GM04503 (cell line): ENCODE measurements at places on chromosomes 13 and 19.
A peak's percentile ranks its signal among the peaks of the same experiment; 100 is the strongest.

GRCh38 chr13:85412448-85412847 lies 386.8 kb downstream of the SLITRK6 start:
- no peak for DNase-seq

- no peak for DNase-seq
Measured at GRCh38 chr19:35294859-35295791, 3.2 kb downstream of the MAG start.

DNA sequence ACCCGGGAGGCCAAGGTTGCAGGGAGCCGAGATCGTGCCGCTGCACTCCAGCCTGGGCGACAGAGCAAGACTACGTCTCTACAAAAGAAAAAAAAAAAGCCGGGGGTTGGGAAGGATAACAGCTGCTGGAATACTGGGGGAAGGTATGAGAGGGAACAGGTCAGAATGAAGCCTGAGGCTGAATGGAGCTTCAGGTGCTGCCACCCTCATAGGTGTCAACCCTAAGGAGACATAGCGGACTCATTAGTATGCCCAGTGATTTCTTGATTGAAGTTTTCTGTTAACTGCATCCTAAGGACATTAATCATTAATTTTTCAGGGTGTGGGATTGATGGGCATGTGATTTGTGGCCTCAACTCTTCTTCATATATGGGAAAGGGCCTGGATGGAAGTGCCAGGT lies 6.0 kb downstream of the SMARCA4 start:
- no peak for DNase-seq

- DNase-seq = no peak
Measured at GRCh38 chr13:104954210-104954609, 1581.3 kb downstream of the EFNB2 start.

DNA sequence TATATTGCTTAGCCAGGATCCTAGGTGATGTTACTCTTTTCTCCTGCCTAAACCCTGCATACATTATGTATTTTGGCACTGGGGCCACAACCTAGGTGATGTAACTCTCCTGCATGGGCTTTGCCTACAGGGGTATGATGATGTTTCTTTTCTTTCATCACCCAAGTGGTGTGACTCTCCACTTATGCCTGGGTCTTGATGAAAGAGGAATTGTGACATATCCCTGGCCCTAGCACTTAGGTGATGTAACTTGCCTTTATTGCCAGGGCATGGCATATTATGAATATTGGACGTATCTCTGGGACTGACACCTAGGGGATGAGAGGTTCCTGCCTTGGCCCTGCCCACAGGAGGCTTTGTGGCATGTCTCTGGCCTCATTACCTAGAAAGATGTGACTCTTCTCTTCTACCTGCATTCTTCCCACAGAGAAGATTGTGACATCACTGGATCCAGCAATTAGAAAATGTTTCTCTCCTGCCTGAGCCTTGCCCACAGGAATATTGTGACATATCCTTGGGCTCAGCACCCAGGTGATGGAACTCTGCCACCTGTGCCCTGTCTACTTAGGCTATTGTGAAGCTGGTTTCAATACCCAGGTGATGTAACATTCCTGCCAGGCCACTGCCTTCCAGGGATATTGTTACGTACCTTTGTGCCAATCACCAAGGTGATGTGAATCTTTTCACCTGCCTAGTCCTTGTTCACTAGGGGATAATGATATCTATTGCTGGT lies 27.3 kb upstream of the ZNF254 start:
- no peak for DNase-seq

DNA sequence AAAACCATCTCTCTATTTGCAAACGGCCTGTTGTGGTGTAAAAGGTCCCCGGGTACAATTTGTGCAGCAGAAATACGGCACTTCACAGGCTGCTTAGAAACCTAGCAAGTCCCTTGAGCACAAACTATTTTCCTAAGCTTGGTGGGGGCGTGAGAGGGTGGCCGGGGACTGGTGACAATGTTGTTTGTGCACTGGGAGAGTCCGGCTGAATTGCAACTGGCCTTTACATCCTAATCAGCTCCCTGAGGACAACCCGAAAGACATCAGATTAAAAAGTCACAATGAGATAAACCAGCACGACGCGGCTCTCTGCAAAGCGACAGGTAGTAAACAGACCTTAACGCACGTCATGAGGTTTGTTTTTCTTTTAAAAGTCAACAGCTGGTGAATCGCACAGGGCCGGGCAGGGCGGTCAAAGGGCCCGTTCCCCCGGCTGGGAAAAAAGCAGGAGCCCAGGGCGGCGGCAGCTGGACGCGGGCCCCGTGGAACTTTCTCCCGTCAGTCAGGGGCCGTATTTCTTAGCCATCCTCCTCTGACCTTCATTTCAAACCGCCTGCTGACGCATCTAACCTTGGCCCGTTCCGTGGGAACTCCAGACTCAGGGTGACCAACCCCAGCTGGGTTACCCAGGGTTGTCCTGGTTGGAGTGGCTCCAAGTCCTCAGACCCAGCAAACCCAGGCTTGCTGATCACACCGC lies 112.3 kb downstream of the GADD45B start:
- no peak for DNase-seq

GRCh38 chr19:50384685-50385535 lies 763 bp downstream of the POLD1 start:
- peak; percentile 10 for DNase-seq

DNA sequence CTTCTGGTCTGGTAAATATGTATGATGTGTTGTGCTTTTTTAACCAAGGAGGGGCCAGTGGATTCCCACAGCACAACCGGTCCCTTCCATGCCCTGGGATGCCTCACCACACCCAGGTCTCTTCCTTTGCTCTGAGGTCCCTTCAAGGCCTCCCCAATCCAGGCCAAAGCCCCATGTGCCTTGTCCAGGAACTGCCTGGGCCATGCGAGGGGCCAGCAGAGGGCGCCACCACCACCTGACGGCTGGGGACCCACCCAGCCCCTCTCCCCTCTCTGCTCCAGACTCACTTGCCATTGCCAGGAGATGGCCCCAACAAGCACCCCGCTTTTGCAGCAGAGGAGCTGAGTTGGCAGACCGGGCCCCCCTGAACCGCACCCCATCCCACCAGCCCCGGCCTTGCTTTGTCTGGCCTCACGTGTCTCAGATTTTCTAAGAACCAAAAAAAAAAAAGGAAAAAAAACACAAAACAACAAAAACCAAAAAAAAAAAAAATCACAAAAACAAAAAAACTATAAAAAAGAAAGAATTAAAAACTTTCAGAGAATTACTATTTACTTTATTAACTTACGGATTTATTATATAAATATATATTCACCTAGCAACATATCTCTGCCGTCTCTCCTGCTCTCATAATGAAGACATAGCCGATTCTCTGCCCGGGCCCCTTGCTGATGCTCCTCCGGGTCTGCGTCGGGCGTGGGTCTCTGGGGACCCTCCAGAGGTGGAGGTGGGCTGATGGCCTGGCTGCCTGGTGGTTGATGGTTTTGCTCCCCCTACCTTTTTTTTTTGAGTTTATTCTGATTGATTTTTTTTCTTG lies 14.4 kb downstream of the CAPN12 start:
- no peak for DNase-seq

DNA sequence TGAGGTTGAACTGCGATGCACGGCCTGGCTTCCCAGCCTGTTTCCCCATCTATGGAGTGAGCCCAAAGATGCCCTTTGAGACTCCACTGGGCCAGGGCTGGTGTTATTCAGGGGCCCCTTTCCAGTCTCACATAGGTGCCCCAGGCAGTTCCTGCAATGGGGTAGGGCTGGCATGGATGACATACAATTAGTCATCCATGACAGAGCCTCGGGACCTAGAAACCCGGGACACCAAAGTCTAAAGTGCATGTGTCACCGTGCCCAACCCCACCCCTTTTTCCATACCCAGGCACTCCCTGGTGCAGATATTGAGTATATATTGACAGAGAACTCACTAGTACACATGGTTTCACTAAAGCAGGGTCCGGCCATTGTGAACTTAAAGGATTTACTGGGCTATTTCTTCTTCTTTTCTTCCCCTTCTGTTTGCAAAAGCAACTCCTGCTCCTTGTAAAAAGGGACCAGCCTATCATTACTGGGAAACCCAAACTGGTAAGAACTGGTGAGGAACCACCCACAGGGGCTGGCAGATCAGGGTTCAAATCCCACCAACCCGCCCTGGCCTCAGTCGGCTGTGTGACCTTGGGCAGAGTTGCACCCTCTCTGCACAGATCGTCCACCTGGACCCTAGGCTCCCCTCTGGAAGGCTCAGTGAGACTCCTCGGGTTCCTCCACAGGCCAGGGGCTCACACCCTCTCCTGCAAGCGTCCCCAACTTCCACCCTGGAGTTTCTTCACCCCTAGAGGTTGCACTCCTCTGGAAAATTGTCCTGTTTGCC lies 2.7 kb downstream of the B3GNT3 start:
- no peak for DNase-seq

GRCh38 chr13:20192836-20193161 lies at the start of gene GJB2:
GJB2 (minus strand) TSS chr13:20192938; CDS start chr13:20189581, 3,357 bp downstream.
- no peak for DNase-seq

DNA sequence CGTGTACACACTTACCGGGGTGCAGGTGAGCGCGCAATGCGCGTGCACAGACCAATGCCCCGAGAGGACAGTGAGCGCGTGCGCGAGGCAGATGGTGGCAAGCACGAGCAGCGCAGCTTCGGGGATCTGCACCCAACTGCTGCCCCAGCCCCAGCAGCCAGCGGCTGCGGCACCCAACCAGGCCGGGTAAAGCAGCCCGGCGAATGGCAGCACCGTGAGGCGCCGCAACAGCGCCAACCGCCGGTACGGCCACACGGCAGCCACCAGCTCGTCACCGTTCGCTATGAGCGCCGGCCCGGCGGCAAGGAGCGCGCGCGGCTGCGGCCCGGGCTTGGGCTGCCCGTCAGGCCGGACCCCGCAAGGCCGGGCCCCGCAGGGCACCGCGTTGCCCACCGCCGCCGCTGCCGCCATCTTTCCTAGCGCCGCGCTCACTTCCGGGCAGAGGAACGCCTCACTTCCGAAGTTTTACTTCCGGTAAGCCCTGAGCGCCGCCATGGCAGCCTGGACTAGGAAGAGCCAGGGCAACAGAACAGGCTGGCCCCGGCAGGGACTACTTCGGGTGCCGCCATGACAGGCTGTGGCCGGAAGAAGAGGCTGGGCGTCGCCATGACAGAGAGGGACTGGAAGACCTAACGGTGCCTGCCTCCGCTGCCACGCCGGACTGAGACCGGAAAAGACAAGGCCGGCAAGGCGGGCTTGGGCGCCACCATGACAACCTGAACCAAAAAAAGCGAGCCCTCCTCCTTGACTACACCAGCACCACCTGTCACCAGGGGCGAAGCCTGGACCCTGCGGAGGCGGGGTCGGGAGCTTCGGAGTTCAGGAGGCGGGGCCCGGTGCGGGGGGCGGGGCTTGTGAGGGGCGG lies at the start of gene ATP13A1:
TSS of gene ATP13A1 (minus strand) at position 421 of the 865 bp plus-strand sequence. CDS start at position 411, 10 bp downstream.
- peak; percentile 88 for DNase-seq

- no peak for DNase-seq
Measured at GRCh38 chr19:7905268-7905667, 1.6 kb downstream of the MAP2K7 start.

- no peak for DNase-seq
Measured at GRCh38 chr19:16596399-16596798, 24.2 kb upstream of the SLC35E1 start.
